ENCODE measurements at places on chromosomes 4 and X.

- DNase-seq: no peak
- no peaks in the 10 kb centered on the region for H3K27me3 ChIP-seq
- H3K4me1 ChIP-seq: no peaks in the 10 kb centered on the region
Measured at GRCh38 chrX:10085223-10085622, 71.6 kb upstream of the CLCN4 start.

DNA sequence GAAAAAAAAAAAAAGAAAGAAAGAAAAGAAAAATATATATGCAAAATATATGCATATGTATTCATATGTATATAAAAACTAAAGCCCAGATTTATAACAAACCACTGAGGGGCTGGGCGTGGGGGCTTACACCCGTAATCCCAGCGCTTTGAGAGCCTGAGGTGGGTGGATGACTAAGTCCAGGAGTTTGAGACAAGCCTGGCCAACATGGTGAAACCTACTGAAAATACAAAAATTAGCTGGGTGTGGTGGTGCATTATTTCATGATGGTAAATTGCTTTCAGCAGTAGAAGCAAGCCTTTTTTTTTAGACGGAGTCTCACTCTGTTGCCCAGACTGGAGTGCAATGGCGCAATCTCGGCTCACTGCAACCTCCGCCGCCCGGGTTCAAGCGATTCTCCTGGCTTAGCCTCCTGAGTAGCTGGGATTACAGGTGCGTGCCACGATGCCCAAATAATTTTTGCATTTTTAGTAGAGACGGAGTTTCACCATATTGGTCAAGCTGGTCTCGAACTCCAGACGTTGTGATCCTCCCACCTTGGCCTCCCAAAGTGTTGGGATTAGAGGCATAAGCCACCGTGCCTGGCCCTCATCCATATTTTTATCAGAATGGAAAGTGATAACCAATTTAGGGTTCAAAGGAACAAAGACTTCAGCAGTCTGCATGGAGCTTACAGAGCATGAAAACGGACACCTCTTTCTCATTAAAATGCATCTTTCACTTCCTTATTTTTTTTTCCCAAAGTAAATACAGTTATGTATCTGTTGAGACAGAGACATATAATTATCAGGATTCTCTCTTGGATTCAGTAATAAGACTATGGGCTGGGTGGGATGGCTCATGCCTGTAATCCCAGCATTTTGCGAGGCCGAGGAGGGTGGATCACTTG lies 27.7 kb upstream of the MOB1B start:
- no peaks in the 10 kb centered on the region for H3K27me3 ChIP-seq
- no peaks in the 10 kb centered on the region for H3K4me1 ChIP-seq
- no peak for DNase-seq
- H3K36me3 ChIP-seq: no peaks in the 10 kb centered on the region

DNA sequence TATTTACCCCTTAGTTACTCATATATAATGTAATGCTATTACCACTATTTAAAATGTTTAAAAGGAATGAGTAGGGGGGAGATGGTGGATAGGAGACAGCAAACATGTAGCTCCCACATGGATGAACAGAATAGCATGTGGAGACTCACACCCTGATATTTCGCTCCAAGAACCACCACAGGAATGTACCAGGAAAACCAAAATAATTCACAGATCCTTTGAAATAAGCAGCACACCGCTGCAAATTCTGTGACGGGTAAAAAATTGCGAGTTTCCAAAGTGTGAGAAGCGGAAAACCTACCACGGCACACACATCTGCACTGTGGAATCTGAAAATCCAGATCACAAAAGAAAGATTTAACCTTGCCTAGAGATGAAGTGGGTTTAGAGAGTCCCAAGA lies 428.2 kb downstream of the TLL1 start:
- no peaks in the 10 kb centered on the region for H3K36me3 ChIP-seq
- DNase-seq: no peak
- no peaks in the 10 kb centered on the region for H3K27me3 ChIP-seq
- no peaks in the 10 kb centered on the region for H3K4me1 ChIP-seq
- no peak overlapping the region for H3K27ac ChIP-seq

DNA sequence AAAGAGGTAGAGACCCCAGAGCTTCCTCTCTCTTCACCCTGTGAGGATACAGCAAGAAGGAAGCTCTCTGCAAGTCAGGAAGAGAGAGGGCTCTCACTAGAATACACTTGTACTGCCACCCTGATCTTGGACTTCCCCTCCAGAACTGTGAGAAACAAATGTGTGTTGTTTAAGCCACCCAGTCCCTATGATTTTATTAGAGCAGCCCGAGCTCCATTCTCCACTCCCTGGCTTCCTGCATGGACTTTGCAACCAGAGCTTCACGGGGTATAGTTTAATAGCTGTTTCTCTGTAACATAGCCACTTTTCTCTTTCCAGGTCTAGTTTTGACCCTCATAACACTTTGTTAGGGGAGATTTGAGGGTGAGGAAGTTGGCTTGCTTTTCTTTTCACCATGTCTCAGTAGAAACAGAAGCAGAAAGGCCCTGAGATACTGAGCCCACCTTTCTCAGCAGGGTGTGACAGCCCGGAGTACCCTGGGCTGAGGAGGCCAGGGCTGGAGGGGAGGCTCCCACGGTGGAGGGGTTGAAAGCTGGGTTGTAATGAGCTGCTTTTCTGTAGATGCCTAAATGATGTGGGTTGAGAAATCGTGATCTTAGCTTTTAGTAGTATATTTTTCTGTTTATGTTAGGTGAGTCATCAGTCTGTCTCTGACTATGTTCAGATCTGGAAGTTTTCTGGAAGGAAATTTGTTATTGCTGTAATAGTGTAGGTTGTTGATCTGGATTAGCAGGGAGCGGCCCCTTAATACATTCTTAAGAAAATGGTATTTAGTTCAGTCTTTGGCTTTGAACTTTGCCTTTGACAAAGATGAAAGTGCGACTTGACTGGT lies 118.6 kb downstream of the PTTG2 start:
- peaks cover 6% of the 10 kb centered on the region for H3K36me3 ChIP-seq
- H3K4me1 ChIP-seq: peaks cover 23% of the 10 kb centered on the region
- H3K27ac ChIP-seq: peak overlapping the region; percentile 65
- H3K4me3 ChIP-seq: no peak overlapping the region

- no peaks in the 10 kb centered on the region for H3K27me3 ChIP-seq
- no peaks in the 10 kb centered on the region for H3K4me1 ChIP-seq
- no peak overlapping the region for H3K4me3 ChIP-seq
- no peak for DNase-seq
- H3K36me3 ChIP-seq: no peaks in the 10 kb centered on the region
Measured at GRCh38 chrX:666762-667720, 36.5 kb downstream of the SHOX start.

DNA sequence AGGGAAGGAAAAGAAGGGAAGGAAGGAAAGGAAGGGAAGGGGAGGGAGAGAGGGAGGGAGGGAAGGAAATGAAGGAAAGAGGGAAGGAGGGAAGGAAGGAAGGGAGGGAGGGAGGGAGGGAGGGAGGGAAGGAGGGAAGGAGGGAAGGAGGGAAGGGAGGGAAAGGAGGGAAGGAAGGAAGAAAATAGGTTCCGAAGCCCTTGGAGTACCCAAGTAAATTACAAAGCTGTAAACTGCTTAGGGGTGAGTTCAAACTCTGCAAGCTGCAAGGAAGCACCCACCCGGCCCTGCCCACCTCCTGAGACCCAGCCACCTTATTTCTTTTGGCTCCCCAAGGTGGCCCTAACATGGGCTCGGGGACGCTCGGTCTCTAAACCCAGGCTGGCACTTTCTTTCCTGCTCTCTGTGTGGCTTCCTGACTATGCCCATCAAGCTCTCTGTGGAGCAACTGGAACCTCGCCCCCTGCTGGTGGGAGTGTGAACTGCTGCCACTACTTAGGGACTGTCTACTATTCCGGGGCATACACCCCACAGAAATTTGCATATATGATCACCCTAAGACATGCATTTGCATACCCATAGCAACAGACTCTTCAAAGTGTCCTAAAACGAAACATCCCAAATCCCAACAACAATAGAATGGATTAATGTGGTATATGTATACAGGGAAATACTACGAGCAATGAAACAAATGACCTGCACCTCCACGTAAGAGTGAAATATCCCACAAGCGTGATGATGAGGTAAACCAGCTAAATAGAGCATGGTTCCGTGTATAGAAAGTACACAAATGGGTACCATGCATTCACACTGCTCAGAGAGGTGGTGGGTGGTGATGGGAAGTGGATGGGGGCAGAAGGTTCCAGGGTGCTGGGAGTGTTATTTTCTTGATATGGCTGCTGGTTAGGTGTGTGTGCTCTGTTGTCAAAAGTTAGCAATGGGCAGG lies 151.7 kb upstream of the TBL1X start:
- no peaks in the 10 kb centered on the region for H3K4me1 ChIP-seq
- H3K4me3 ChIP-seq: no peak overlapping the region
- peak; percentile 61 for DNase-seq
- no peaks in the 10 kb centered on the region for H3K27me3 ChIP-seq
- no peaks in the 10 kb centered on the region for H3K36me3 ChIP-seq

- H3K4me3 ChIP-seq: no peak overlapping the region
- no peaks in the 10 kb centered on the region for H3K27me3 ChIP-seq
- no peak overlapping the region for H3K27ac ChIP-seq
- H3K4me1 ChIP-seq: no peaks in the 10 kb centered on the region
- no peaks in the 10 kb centered on the region for H3K36me3 ChIP-seq
Measured at GRCh38 chr4:138751309-138751708, 264.3 kb upstream of the NOCT start.

DNA sequence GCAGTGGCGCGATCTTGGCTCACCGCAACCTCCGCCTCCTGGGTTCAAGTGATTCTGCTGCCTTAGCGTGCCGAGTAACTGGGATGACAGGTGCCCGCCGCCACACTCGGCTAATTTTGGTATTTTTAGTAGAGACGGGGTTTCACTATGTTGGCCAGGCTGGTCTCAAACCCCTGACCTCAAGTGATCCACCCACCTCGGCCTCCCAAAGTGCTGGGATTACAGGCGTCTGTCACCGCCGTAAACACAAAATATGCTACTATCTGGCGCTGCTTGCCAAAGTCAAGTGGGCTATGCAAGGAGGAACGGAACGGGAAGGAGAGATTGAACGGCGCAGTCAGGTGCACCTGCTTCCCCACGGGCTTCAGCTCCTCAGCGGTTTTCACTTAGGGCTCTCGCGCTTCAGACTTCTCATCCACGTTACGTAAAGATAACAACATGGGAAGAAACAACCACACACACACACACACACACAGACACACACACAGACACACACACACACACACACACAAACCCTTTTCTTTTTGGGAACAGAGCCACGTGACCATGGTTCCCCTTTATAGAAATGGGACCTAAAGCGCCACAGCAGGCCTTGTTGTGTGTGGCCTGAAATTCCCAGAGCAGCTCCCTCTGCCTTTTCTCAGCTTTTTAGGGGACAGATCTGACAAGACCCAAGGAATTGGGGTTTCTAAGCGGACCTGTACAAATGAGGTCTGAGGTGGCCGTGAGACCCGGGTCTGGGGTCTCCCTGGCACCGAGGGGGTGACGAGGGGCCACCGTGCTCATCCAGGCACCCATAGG lies 1.5 kb downstream of the P2RY8 start:
- no peaks in the 10 kb centered on the region for H3K27me3 ChIP-seq
- no peaks in the 10 kb centered on the region for H3K36me3 ChIP-seq
- DNase-seq: no peak
- H3K4me3 ChIP-seq: no peak overlapping the region

GRCh38 chrX:38627683-38628082 lies 66.3 kb downstream of the TSPAN7 start:
- no peaks in the 10 kb centered on the region for H3K4me1 ChIP-seq
- no peak overlapping the region for H3K4me3 ChIP-seq
- peaks cover 38% of the 10 kb centered on the region for H3K27me3 ChIP-seq
- H3K36me3 ChIP-seq: no peaks in the 10 kb centered on the region
- peak; percentile 18 for DNase-seq

DNA sequence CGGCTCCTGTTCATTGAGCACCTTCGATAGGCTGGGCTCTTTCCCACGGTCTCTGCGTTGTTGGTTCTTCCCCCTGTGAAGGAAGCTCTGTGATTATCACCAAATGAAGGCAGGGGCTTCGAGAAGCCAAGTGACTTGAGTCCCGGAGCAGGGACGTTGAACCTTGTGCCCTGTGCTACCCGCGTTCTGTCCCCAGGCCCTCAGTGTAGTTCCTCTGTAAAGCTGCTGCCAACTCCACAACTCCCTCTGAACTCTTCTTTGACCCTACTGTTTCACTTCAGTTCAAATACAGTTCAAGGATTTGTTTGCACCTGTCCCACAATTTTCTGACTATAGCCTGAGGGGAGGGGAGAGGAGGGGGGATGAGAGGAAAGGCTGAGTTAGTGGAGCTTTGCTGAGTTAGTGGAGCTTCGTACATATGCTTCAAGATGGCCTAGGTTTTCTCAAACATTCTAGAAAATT lies 635 bp upstream of the PHF8 start:
- DNase-seq: no peak
- H3K4me1 ChIP-seq: peaks cover 24% of the 10 kb centered on the region
- H3K36me3 ChIP-seq: peaks cover 36% of the 10 kb centered on the region
- H3K4me3 ChIP-seq: peak overlapping the region; percentile 93

DNA sequence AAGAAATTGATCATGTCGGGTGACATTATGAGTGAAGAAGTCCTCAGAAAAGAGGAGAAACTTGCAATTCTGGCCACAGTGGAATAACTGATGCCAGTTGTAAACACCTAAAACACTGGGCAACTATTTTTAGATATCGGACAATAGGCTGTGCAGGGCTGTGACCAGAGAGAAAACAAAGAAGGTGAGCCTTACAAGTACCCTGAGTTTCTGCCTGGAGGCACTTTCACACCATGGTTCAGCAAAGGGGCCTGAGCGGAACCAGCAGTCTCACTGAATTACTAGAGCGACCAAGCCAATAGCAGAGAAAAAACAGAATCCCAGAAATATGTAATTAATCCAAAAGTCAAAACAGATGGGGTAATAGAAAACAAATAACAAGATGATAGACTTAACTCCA lies 11.2 kb downstream of the IRAK1 start:
- H3K4me3 ChIP-seq: no peak overlapping the region
- no peaks in the 10 kb centered on the region for H3K27me3 ChIP-seq
- H3K27ac ChIP-seq: no peak overlapping the region
- H3K4me1 ChIP-seq: no peaks in the 10 kb centered on the region

- H3K4me1 ChIP-seq: no peaks in the 10 kb centered on the region
- H3K27ac ChIP-seq: no peak overlapping the region
- no peak for DNase-seq
- H3K36me3 ChIP-seq: no peaks in the 10 kb centered on the region
Measured at GRCh38 chr4:152149745-152150144, 386.1 kb downstream of the FBXW7 start.

DNA sequence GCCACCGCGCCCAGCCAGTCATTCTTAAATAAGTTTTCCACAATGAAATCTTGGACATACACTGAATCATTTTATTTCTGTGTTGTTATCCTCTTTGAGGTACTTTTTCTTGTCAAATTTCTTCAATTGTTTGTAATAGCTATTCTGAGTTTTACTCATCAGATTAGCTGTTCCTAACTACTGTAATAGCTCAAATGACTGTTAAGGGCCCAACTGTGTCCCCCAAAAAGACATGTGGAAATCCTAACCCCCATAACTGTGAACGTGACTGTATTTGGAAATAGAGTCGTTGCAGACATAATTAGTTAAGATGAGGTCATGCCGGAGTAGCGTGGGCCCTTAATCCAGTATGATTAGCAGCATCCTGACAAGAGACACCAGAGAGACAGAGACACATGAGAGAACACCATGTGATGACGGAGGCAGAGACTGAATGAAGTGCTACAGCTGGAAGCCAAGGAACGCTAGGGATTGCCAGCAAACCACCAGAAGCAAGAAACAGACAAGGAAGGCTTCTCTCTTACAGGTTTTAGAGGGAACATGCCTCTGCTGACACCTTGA lies 22.9 kb downstream of the ACOT9 start:
- H3K4me3 ChIP-seq: no peak overlapping the region
- H3K27ac ChIP-seq: no peak overlapping the region
- peaks cover 24% of the 10 kb centered on the region for H3K36me3 ChIP-seq
- no peaks in the 10 kb centered on the region for H3K4me1 ChIP-seq
- no peaks in the 10 kb centered on the region for H3K27me3 ChIP-seq
- no peak for DNase-seq

Data from Calu3 (cell line).